ENCODE measurements at places on chromosomes 4 and X. TPM values are rescaled to one million over a fixed set of nuclear protein-coding genes. Genes with fewer than 3 reads are reported as not detected.
A peak's percentile ranks its signal among the peaks of the same experiment; 100 is the strongest.

Gene SPP1
- total RNA-seq: 0.79 TPM

Gene MEPE
- not detected for total RNA-seq

Gene GYPA
- not detected for total RNA-seq

Gene NSUN7
- total RNA-seq: not detected

Gene AFF1
- total RNA-seq: 74.5 TPM

Gene STAP1
- 32.5 TPM for total RNA-seq

DNA sequence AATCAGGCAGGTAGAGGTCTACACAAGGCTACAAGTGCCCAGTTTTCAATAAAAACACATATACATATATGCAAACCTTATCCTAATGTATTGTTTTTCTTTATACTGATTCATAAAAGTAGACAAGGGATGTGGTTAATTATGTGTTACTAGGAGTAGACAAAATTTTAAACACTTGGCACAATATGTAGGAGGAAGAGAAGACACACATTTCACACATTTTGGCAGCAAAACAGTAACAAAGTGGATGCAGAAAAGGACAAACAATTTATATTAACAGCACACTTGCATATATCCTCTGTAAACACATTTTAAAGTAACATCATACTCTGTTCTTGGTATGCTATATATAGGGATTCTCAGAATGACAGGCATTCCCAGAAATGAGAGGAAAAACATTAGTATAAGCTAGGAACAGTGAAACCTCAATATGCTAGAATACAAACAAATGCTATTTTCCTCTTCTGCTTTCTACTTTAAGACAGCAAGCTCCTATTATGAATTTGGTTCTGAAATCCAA lies 63.8 kb downstream of the GPRIN3 start:
- DNase-seq: no peak

- DNase-seq: no peak
Measured at GRCh38 chrX:18887825-18888212, 96.1 kb downstream of the PHKA2 start.

DNA sequence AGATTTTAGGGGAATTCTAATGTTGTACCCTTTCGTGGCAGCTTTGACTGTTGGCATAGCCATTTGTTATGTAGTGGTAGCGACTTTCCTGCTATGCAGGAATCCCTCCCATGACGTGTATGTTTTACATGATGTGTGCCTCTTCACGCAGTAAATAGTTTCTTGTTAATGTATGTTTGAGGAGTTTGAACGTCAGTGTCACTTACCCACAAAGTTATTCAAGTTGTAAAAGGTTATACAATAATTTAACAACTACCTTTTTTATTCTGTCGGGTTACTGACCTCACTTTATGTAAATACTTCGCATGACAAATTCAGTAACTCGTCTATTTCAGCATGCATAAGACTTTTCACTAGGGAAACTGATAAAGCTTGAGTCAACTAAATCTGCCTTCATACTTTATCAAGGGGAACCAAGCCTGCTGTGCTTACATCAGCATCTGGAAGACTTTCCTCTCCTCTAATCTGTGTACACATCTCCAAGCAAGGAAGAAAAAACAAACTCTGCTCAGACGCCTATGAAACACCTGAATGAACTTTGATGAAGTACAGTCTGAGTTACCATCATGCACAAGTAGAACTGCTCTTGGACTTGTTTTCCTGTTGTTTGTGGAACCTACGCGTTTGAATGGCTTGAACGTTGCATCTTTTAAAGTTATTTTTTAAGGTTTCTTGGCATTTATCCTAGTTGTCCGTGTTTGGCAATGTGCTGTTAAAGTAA lies 61.2 kb downstream of the SLC9A6 start:
- no peak for DNase-seq

- no peak for DNase-seq
Measured at GRCh38 chr4:37549041-37549440, 137.1 kb downstream of the RELL1 start.

- no peak for DNase-seq
Measured at GRCh38 chr4:61067381-61067780, 132.7 kb upstream of the ADGRL3 start.

- no peak for DNase-seq
Measured at GRCh38 chrX:29488919-29489318, 726.4 kb upstream of the MAGEB2 start.

DNA sequence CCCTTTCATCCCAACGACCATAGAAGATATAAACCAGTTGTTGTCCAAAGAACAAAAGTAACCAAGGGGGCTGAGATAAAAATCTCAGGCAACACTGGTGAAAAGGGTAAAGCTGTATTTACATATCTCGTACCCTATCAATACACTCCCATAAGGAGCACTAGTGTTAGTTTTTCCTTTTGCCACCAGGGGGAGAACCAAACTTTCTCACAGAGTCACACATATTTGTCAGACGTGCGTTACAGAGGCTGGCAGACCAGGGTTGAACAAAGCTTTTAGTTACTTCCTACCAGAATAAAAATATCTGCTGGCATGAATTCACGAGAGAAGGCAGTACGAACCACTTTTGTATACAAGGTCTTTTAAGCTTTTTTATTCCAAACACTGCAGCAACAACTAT lies 88.3 kb downstream of the AMELX start:
- DNase-seq: peak; percentile 11

DNA sequence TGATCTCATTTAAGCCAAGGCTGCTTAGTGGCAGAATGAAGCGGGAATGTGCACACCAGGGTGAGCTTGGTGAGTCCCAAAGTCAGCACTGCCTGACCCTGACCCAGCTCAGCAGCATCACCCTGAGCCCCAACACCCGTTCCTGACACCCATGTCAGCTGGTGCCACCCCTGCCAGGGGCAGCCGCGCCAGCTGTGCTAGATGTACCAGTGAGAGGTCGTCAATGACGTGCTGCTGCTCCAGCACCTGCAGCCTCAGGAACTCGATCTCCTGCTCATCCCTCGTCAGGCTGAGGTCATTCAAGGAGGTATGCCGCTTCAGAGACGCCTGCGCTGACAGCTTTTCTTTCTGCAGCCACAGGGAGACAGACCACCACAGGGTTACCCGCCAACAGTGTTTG lies 61.7 kb upstream of the C4orf50 start:
- DNase-seq: no peak

DNA sequence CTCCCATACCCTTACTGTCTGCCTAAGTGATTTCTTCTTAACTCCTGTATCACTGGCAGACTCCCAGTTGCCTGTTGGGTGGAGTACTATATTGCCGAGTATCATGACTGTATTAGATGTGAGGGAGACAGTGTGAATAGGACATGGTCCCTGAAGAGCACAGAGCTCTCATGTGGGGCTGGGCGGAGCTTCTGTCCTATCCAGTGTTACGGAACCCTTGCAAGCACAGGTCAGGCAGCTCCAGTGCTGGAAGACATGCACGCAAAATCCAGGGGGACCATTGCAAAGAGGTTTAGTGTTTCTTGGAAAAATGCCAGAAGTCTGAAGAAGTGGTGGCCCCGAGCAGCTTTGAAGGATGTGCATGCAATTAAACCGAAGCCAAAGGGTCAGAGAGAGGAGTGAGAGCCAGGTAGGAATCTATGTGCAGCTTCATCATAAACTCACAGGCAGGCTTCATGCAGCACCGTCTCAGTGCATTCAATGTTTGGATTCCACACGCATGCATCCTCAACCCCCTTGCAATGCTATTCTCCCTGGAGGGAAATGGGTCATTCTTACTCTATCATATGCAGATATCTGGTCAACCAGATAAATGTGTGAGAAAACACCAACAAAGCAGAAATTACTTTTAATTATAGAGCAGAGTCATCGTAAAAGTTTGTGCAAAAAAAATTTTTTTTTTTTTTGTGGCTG lies 49.7 kb upstream of the DHRSX start:
- no peak for DNase-seq

- no peak for DNase-seq
Measured at GRCh38 chr4:78150543-78150864, 93.4 kb downstream of the FRAS1 start.

GRCh38 chr4:89319756-89320155 lies 12.2 kb upstream of the GPRIN3 start:
- no peak for DNase-seq

GRCh38 chr4:124181039-124181438 lies 531.5 kb downstream of the ANKRD50 start:
- DNase-seq: no peak

DNA sequence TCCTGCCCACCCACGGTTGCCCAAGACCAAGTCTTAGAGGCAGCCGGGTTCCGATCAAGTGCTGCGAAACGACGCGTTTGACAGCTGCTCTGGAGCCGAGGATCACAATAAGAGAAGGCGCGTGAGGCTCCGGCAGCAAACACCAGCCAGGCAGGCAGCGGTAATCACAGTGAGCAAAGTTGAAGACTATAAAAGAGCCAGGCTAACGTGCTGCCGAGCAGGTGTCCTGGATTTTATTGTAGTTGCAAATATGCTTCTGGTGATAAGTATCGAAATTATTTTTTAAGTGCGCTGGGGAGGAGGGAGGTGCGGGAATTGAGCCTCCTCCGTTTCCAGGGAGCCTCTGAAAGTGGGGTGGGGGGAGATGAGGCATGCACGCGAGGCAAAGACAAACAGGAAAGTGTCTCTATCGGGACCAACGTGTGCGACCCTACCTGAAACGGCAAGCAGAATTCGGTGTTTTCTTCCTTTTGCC lies 590 bp downstream of the GABRA2 start:
- DNase-seq: no peak

DNA sequence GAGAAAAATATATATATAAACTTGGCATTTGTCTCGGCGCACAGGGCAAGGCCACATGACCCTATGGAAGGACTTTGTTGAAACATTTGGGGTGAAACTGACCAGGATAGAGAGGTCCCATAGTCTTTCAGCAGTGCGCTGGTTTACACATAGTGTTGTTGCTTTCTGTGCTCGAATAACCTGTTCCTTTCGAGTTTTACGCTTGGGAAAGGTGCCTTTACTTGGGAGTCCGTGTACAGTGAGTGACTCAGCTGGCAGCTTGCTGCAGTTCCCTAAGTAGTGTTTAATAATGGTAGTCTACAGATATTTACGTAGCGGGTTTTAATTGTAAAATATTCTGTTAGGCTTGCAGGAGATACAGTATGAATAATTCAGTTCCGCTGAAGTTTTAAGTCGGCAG lies 578 bp downstream of the APOOL start:
- DNase-seq: no peak

DNA sequence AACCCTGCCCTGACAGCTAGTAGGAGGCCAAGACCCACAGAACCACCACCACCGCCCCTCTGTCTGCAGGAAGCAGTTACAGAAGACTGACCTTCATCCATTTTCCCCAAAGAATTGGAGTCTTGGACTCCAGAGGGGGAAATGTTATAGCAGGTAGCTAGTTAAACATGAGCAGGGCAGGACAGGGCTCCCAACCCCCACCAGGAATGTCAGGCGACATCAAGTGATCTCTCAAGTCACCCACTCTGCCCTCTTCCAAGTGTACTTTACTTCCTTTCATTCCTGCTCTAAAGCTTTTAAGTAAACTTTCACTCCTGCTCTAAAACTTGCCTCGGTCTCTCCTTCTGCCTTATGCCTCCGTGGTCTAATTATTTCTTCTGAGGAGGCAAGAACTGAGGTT lies 17.1 kb upstream of the AADAT start:
- no peak for DNase-seq

GRCh38 chr4:29467044-29467717 lies 1253.0 kb upstream of the PCDH7 start:
- DNase-seq: no peak

- DNase-seq: no peak
Measured at GRCh38 chr4:6641971-6642320, 1.5 kb downstream of the MRFAP1 start.

- no peak for DNase-seq
Measured at GRCh38 chr4:168662297-168662984, 165.6 kb downstream of the PALLD start.

DNA sequence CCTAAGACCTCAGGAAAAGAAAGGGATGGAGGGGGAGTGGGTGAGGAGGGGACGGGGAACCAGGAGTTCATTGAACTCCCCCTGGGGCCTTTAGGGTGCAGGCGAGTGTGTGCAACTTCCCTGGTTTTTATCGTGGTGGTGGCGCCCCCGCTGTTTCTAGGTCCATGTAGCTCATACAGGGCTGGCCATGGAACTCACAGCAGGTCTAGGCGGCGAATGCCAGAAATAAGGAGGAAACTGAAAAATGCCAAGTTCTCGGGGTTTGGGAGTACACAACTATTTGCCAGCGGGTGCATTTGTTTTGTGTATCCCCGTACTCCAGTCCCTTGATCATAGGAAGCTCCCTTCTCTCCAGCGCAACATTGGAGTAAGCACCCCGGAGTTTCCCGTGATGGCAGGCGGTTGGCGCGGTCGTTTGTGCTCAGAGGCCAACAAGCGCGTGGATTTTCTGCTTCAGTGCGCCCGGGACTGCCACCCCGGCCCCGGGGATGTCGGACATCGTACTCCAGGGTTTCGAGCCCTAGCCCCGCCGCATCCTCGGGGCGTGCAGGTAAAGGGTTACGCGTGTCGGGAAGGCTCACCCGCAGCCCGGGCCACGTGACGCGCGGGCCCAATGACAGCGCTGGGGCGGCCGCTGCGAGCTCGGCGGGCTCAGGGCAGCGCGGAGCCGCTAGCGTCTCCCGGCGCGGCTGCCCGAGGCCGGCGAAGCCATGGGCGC lies 208.9 kb downstream of the NWD2 start:
- DNase-seq: peak; percentile 43

GRCh38 chrX:13652287-13652793 lies 601 bp upstream of the TCEANC start:
- no peak for DNase-seq

- DNase-seq: no peak
Measured at GRCh38 chr4:7634661-7635251, 200.0 kb upstream of the PSAPL1 start.

- DNase-seq: no peak
Measured at GRCh38 chrX:100600758-100601157, 16.0 kb downstream of the TNMD start.

- DNase-seq: no peak
Measured at GRCh38 chr4:6525474-6525873, 49.5 kb upstream of the MAN2B2 start.

DNA sequence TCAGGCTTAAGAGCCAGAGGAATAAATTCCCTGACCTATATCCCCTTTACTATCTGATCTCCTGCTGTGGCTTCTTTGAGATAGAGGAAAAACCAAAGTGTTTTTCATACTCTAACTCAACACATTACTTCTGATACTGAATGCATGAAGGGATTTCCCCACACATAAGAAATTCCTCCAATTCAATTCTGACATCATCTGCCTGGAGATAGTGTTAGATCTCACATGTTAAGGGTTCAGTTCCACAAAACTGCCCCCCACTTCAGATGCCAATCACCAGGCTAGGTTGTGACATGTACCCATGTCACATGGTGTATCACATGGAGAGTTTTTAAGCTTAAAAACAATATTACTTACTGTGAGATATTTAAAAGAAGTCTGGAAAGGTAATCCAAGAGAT lies 46.8 kb downstream of the GSTCD start:
- no peak for DNase-seq

GRCh38 chr4:4792466-4792865 lies 67.0 kb upstream of the MSX1 start:
- DNase-seq: no peak
